ENCODE measurements at places on chromosomes 5 and 9.
A peak's percentile ranks its signal among the peaks of the same experiment; 100 is the strongest.

DNA sequence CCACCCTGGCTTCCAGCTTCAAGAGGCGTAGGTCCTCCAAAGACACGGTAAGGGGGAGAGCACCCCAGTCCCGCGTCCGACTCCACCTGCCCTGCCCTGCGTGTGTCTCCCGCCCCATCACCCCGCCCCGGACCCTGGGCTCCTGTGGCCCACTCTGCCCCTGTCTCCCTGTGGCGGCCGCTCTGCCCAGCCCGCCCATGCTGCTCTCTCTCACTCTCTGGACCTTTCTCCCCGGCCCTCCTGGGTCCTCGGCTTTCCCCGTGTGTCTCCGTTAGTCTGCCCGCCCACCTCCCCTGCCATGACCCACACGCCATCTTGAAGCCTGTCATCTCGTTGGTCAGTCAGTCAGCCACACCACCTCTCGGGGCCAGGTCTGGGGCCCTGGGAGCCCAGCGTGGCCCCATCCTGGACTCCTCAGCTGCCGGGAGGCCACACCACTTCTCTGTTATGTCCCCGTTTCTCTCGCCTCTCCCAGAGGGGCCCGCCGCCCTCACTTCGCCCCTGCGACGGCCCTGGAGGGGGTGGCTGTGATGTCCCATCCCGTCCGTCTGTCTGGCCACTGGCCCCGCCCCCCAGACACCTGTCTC, 4.5 kb downstream of the LRRC26 start:
- DNase-seq: no peak

- no peak for DNase-seq
Measured at GRCh38 chr5:69039829-69040228, 54.0 kb upstream of the SLC30A5 start.

DNA sequence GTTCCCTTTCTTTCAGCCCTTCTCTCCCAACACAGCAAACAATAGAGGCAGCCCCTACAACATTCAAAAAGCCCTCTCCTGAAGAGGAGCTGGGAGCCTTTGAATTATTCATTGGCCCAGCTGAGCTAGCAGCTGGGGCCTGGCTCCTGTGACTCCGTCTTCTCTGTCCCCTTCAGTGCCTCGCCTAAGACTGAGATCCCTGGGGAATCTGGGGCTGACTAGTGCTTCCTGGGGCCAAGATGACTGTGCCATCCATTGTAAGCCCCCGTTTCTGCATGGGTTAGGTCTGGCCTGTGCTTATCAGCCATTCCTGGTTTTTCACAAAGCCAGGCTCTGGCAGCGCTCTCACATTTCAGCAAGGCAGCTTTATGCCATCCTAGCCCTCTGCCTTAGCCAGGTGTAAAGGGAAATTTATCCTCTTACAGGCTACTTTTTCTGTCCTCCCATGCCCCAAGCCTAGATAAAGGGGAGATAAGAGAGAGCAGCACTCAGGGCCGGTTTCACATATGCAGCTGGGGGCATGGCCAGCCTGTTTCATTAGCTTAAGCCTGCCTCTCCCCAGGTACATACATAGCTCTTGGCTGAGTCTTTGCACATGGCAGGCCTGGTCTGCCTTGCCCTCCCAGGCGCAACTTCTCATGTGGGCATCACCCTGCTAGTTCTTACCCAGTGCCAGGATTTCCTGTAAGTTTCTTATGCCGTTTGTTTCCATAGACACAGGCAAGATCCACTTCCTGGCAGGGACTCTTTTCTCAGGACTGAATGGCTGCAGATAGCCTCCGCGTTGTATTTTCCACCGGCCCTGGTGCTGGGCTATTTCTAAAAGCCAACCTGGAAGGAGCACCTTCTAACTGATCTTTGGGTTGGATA, 15.8 kb downstream of the PTPA start:
- DNase-seq: no peak

- peak; percentile 25 for DNase-seq
Measured at GRCh38 chr9:131253891-131254491, 22.3 kb downstream of the FAM78A start.

GRCh38 chr5:50724262-50724661, 57.8 kb downstream of the PARP8 start:
- DNase-seq: no peak

- DNase-seq: peak; percentile 78
Measured at GRCh38 chr5:56360816-56361215, 127.7 kb upstream of the ANKRD55 start.

GRCh38 chr9:136118320-136119060, at the start of gene TMEM250:
Gene TMEM250 (minus strand): TSS chr9:136118875. CDS start chr9:136116900, 1,975 bp downstream.
- peak; percentile 95 for DNase-seq
